ENCODE measurements at places on chromosomes 3 and 15. TPM values are rescaled to one million over a fixed set of nuclear protein-coding genes. Genes with fewer than 3 reads are reported as not detected.

CLEC3B gene
- polyA plus RNA-seq, result 105 TPM

GOLGA8J gene
- polyA plus RNA-seq, result 2.5 TPM

- no peak for DNase-seq
These were observed 798.7 kb downstream of the DIPK2A start for GRCh38 chr3:144770281-144770680.

DNA sequence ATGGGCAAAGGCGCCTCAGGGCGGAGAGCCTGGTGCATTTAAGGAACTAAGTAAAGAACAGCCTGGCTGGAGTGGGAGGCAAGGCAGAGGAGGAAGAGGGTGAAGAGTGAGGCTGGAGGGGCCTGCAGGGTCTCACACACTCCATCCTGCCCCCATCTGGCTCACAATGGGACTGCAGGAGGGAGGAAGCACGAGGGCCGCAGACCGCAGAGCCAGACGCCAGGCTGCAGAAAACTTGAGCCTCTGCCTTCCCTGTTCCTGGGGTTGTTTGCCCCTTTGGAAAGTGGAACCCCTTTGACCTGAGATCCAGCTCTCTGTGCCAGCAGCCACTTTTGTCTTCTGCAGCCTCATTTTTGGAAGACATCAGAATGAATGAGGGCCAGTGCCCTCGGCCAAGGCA, 138.0 kb downstream of the SRGAP3 start:
- DNase-seq, result no peak

PLCB2 gene
- polyA plus RNA-seq, result 13.9 TPM

EAF2 gene
- 3.7 TPM for polyA plus RNA-seq

Data from left lung (tissue), 14 donors.